Fibroblast of lung (primary cell): ENCODE measurements at places on chromosomes 16 and 17. TPM values are rescaled to one million over a fixed set of nuclear protein-coding genes. Genes with fewer than 3 reads are reported as not detected.

Gene ZKSCAN2
- 2.0 and 2.1 TPM in 2 replicates for polyA plus RNA-seq

Gene CTRL
- 0.14 and 0.53 TPM in 2 replicates for polyA plus RNA-seq

Gene ITGAX
- not detected in 2 replicates for polyA plus RNA-seq

Gene CDRT15L2
- not detected in 2 replicates for polyA plus RNA-seq

Gene CALB2
- 0.58 and 1.2 TPM in 2 replicates for polyA plus RNA-seq

Gene C17orf58
- 10.6 and 11.9 TPM in 2 replicates for polyA plus RNA-seq

Gene PRR29
- 0.02 and 0.19 TPM in 2 replicates for polyA plus RNA-seq

Gene KRT34
- 0.45 and 1.00 TPM in 2 replicates for polyA plus RNA-seq

Gene AATF
- polyA plus RNA-seq = 11.9 and 22.6 TPM in 2 replicates

Gene RASL10B
- polyA plus RNA-seq = 0.44 and 0.78 TPM in 2 replicates

Gene PRAC1
- polyA plus RNA-seq = not detected in 2 replicates

Gene CBFA2T3
- polyA plus RNA-seq = 0.05 TPM in 1 of 2 replicates, not detected in the other

Gene RBFOX1
- polyA plus RNA-seq = not detected in 2 replicates

DNA sequence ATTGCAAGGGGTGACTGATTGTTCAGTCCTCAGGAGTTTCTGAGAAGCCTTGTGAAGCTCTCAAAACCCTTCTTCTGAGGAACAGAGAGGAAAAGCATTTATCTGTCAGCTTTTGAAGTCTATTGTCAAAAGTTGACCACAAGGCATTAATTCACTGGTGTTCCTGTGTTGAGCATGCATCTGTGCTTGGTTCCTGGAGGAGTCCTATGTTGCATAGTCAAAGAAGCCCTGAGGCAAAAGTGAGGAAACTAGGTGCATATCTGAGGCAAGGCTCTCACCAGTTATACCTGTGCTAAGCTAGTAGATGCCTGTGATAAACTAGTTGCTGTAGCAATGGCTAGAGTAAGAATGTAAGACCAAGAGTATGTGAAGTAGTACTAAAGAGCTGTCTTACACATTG, 1.8 kb upstream of the HEATR6 start:
- DNase-seq = no peak
- H3K27me3 ChIP-seq = no peaks in the 10 kb centered on the region
- no peak overlapping the region for H3K4me3 ChIP-seq
- peak overlapping the region; percentile 87 for H3K27ac ChIP-seq

DNA sequence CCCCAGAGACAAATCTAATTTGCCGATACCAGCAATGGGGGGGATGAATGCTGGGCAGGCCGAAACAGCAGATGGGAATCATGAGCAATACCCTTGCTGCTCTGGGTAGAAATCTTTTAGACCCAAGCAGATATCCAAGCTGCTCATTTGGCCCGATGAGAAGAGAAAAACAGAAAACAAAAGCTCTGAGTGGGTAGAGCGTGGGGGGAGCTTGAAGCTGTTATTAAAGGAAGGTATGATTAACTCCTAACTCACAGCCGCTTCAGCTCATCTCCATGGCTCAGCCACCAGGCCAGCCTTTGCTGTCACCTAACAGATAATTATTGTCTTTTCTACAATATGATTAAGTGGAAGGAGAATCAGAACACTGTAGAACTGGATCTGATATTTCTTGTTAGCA, 58.3 kb downstream of the VPS35L start:
- H3K27ac ChIP-seq = no peak overlapping the region
- no peaks in the 10 kb centered on the region for H3K27me3 ChIP-seq
- peaks cover 3% of the 10 kb centered on the region for H3K36me3 ChIP-seq
- H3K4me3 ChIP-seq = no peak overlapping the region
- DNase-seq = no peak

- peaks cover 7% of the 10 kb centered on the region for H3K36me3 ChIP-seq
- peak; percentile 64 for DNase-seq
- peak overlapping the region; percentile 98 for H3K27ac ChIP-seq
- H3K4me1 ChIP-seq = peaks cover 21% of the 10 kb centered on the region
- no peaks in the 10 kb centered on the region for H3K27me3 ChIP-seq
- peak overlapping the region; percentile 92 for H3K4me3 ChIP-seq
Measured at GRCh38 chr17:7835814-7836595, 2.0 kb downstream of the KDM6B start.

GRCh38 chr16:56841233-56841632, 23.8 kb upstream of the SLC12A3 start:
- no peak overlapping the region for H3K27ac ChIP-seq
- H3K27me3 ChIP-seq = no peaks in the 10 kb centered on the region
- no peak overlapping the region for H3K4me3 ChIP-seq

DNA sequence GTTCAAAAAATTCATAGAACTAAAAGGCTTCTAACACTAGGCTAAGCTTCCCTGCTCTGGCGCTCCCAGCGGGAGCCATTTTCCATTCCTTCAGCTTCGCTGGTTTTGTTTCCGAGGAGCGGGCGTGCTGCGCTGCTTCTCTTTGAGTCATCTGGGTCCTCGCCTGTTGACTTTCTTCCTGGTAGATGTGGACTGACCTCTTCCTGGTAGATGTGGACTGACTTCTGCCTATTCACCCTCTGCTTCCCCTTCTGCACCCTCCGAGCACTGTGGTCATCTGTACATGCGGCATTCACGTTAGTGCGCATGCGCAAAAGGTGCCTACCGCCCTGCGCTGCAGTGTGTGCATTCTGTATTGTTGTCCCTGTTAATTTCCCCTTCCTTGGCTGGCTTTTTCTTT, 40.8 kb upstream of the SEC14L1 start:
- no peaks in the 10 kb centered on the region for H3K27me3 ChIP-seq
- no peak overlapping the region for H3K4me3 ChIP-seq
- peaks cover 2% of the 10 kb centered on the region for H3K36me3 ChIP-seq
- no peak for DNase-seq
- no peak overlapping the region for H3K27ac ChIP-seq

DNA sequence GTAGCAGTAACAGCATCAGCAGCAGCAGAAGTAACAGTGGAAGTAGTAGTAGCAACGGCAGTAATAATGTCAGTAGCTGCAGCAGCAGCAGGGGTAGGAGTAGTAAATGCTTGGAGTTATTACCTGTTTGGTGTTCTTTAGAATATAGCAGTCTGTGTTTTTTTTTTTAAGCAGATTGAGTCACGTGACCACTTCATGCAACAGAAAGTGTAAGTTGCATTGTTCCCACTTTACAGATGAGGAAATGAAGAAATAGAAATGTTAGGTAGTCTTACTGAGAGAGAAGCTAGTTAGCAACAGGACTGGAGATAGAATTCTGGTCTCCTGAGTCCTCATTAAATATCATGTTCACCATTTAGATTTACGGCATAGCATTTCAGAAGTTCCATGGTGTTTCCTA, 358.2 kb downstream of the HAPSTR1 start:
- no peak for DNase-seq
- no peaks in the 10 kb centered on the region for H3K36me3 ChIP-seq
- H3K4me3 ChIP-seq = no peak overlapping the region

DNA sequence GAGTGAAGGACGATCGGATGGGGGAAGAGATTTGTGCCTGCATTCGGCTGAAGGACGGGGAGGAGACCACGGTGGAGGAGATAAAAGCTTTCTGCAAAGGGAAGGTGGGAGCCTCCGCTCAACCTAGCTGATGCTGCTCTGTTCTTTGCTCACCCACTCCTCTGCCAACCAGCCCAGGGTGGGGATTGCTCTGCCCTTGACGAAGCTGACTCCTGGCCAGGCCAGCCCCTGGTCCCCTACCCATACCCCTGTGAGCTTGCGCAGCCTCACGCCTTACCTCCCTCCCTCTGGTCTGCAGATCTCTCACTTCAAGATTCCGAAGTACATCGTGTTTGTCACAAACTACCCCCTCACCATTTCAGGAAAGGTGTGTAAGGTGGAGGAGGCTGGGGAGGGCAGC, 4.8 kb upstream of the RSAD1 start:
- no peaks in the 10 kb centered on the region for H3K4me1 ChIP-seq
- DNase-seq = no peak
- H3K4me3 ChIP-seq = no peak overlapping the region
- peaks cover 7% of the 10 kb centered on the region for H3K27me3 ChIP-seq
- H3K36me3 ChIP-seq = no peaks in the 10 kb centered on the region

DNA sequence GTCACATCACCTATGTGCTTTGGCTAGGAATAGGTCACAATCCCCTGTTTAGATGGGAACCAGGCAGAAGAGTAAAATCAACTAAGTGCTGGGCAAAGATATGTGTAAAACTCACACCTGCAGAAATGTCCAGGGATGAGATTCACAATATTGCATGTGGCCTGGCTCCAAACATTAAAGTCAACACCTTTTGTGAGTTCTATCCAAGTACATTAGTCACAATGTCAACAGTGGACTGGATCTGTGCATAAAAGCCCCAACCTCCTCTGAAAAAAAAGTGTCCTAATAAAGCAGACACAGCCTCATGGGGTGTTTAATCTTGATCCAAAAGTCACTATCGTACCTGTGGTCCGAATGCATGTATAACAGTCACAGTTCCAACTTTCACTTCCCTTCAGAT, 1990.3 kb downstream of the TP53TG3F start:
- no peak for DNase-seq

DNA sequence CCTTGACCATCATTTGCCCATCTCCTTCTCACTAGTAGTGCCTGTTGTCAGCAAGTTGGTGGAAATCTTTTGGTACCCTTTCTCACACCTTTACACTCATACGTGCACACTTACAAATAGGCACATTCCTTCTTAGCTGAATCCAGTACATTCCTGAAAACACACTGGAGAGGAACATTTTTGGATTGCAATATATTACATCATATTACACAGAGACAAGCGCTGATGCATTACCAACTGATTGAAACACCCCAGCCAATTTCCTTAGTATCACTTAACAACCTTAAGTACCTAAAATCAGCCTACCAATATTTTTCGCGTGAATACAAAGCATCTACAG, 64.1 kb downstream of the PLCG2 start:
- H3K4me1 ChIP-seq = no peaks in the 10 kb centered on the region
- DNase-seq = no peak
- no peak overlapping the region for H3K27ac ChIP-seq
- no peak overlapping the region for H3K4me3 ChIP-seq
- H3K36me3 ChIP-seq = no peaks in the 10 kb centered on the region

DNA sequence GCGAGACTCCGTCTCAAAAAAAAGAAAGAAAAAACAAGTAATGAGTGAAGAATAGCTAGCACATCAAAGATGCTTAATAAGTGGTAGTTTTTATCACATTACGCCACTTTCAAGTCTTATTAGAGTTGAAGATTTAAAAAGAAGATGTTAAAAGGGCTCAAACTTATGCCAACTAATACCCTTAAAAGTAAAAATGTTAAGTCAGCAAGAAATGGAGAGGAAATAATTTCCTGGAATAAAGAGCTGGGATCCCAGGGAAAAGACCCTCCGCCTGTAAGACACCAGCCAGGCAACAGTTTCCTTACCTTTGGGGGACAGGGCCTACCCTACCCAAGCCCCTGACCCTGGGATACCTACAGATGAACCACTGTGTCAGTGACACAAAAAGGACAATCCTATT, 3.6 kb downstream of the XPO6 start:
- no peak for DNase-seq
- no peaks in the 10 kb centered on the region for H3K27me3 ChIP-seq
- H3K27ac ChIP-seq = no peak overlapping the region

GRCh38 chr17:19703828-19704613, 12.4 kb downstream of the SLC47A2 start:
- no peaks in the 10 kb centered on the region for H3K27me3 ChIP-seq
- H3K27ac ChIP-seq = no peak overlapping the region
- DNase-seq = no peak
- H3K4me3 ChIP-seq = no peak overlapping the region
- no peaks in the 10 kb centered on the region for H3K36me3 ChIP-seq

- no peaks in the 10 kb centered on the region for H3K27me3 ChIP-seq
- H3K27ac ChIP-seq = peak overlapping the region; percentile 39
- no peak overlapping the region for H3K4me3 ChIP-seq
- peaks cover 33% of the 10 kb centered on the region for H3K4me1 ChIP-seq
- DNase-seq = peak; percentile 88
- no peaks in the 10 kb centered on the region for H3K36me3 ChIP-seq
Measured at GRCh38 chr17:50661795-50662391, 27.2 kb downstream of the ABCC3 start.

DNA sequence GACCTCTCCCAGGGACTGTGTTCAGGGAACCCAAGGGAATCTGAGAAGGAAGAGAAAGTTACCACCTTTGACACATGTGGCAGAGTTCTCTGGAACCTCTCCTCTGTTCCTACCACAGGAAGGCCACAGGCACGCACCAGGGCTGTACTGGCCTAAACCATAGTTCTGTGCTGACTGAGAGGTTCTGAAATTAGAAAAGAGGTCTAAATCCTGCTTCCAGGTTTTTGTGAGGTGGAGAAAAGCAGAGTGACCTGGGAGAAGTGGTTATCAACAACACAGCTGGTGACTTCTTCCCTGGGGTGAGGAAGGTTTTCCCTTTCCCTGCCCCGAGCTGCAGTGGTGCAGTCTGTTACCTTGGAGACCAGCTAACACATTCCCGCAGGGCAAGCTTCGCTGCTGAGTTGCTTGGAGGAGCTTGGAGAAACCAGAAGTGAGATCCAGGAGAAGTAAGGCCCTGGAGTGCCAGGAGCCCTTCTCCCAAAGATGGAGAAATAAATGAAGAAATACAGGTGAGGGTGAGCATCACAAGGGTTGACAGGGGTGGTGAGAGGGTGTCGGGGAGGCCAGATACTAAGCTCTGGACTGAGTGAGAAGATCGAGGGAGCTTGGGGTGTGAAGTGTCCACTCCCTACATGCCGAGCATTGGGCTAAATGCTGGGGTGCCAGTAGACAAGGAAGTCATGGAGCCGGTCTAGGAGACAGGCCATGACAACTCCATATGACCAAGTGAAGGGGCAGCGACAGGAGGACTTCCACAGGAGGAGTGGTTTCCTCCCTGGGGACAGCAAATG, at the start of gene VWA3A:
Gene VWA3A, plus strand, starts transcription at position 399 of the 791 bp plus-strand sequence. Its CDS starts 97 bp downstream, at position 496.
- H3K36me3 ChIP-seq = no peaks in the 10 kb centered on the region
- H3K4me1 ChIP-seq = no peaks in the 10 kb centered on the region
- H3K27me3 ChIP-seq = no peaks in the 10 kb centered on the region
- H3K27ac ChIP-seq = no peak within 1 kb of the TSS
- H3K4me3 ChIP-seq = no peak within 1 kb of the TSS
- peak; percentile 58 for DNase-seq

DNA sequence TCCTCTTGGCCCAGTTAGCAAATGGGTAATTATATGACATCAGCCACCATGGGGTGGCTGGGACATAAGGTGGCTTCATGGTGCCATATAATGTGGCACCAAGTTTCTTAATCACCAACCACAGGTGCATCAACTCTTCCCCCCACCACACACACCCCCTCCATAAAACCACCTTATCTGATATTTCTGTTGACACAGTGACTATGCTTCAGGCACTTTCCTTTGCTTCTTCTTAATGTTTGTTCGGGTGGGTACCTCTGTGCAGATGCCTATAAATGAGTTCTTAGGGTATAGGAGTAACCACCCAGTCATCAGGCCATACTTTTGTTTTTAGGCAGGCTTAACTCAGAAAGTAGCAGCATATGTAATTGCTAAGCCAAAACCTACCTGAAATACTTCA, 29.5 kb downstream of the RNF43 start:
- no peak for DNase-seq
- H3K4me3 ChIP-seq = no peak overlapping the region
- H3K4me1 ChIP-seq = no peaks in the 10 kb centered on the region
- H3K36me3 ChIP-seq = no peaks in the 10 kb centered on the region
